Hippocampal formation (tissue), 2 donors: ENCODE measurements at places on chromosomes 5 and 9.

DNA sequence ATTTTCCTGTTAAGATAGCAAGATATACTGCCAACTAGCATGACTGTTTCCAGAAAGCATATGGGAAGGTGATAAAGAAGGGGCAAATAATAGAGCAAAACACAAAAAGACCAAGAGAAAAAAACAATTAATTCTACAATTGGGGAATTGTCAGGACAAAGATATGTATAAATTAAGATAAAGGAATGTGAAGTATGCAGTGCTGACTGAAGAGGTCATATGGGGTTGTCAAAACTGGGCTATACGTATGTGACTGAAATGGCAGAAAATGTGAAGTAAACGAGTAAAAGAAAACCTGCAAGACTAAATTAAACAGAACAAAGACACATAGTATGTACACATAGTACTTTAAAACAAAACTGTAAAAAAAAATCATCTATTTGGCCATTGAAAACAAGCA is 222.3 kb downstream of the ARL15 start:
- no peak for DNase-seq

DNA sequence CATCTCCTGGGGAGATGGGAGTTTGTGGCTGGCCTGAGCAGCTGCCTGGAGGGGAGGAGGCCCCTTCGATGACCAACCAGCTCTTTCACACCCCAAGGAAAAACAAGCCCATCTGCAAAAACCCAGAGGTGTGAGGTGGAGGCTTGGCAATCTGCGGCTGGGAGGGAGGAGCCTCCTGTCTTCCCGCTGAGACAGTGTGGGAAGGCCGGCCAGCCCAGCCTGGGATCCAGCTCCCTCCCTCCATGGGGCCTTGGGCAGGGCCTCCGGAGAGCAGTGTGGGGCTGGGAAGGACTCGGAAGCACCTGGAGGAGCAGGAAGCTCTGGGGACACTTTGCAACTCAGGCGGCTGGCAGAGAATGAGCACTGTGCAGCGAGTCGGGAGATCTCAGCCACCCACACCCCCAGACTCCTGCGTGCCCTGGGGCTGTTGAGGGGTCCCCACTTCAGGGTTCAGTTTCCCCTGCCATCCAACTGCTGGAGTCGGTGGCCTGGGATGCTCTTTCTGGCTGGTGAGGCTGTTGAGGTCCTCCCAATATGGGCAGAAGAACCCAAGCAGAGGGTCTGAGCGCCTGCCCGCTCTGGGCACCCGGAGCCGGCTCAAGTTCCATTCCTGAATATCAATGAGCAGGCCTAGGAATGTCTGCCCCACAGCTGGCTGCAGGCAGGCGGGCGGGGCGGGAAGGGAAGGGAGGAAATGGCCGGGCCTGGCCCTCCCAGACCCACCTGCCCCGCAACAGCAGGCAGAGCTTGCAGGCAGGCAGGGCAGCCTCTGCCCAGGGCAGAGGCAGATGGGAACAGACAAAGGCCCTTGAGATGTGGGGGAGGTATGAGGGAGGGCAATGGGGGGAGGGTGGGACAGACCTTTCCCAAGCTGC is 101.1 kb downstream of the FGF18 start:
- no peak for DNase-seq

GRCh38 chr9:121717141-121717991 is 65.9 kb downstream of the DAB2IP start:
- no peak for DNase-seq

GRCh38 chr9:72150127-72150526 is 887 bp downstream of the GDA start:
- no peak for DNase-seq

DNA sequence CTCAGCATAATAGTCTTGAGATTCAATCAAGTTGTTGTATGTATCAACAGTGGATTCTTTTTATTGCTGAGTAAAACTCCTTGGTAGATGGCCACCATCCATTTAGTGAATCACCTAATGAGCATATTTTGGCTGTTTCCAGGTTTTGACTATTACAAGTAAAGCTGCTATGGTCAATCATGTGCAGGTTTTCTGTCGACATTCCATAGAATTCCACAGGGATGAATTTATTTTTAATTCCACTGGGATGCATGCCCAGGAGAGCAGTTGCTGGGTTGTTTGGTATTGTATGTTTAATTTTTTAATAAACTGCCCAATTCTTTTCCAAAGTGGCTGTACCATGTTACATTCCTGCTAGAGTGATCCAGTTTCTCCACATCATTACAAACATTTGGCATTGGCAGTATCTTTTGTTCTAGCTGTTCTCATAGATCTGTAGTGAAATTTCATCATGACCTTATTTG is 10.5 kb upstream of the S1PR3 start:
- DNase-seq: no peak

DNA sequence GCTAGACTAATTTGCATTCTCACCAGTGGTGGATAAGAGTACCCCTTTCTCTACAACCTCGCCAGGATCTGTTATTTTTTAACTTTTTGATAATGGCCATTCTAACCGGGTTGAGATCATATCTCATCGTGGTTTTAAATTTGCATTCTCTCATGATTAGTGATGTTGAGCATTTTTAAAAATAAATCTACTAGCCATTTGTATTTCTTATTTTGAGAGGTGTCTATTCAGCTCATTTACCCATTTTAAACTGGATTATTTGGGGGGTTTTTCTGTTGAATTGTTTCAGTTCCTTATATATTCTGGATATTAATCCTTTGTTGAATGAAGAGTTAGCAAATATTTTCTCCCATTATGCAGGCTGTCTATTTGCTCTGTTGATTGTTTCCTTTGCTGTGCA is 139.6 kb downstream of the ARSB start:
- no peak for DNase-seq

GRCh38 chr9:86175223-86175622 is 75.9 kb upstream of the GOLM1 start:
- DNase-seq: no peak
